ENCODE measurements at places on chromosomes 2 and 18.
A peak's percentile ranks its signal among the peaks of the same experiment; 100 is the strongest.

DNA sequence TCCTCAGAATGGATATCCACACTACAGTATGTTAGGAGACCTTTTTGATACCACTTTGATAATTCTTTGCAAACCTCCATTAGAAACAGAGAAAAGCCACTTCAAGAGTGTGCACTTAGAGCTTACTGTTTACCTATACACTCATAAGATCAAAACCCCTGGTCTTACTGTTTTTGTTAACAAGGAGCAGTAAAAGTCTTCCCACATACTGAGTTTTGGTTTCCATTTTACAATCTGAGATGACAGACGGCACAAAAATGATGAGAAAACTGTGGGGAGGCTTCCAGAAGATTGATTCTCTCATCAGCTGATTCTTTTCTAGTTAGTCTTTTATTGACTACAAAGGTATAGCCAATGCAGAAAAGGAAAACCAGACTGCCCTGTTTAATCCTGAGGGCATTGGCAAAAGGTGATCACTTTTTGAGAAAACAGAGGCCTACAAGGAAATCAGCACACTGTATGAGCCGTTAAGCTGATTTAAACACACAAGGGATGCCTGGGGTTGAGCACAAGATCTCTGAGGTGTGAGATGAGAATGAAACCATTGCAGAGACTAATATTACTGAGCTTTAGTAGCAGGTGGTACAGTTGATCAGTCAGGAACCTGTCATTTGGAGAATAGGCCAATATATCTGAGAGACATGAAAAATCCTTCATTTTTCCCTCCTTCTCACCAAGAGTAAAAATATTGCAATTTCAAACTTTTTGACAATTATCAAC is 368.6 kb downstream of the GRB14 start:
- no peak for DNase-seq

DNA sequence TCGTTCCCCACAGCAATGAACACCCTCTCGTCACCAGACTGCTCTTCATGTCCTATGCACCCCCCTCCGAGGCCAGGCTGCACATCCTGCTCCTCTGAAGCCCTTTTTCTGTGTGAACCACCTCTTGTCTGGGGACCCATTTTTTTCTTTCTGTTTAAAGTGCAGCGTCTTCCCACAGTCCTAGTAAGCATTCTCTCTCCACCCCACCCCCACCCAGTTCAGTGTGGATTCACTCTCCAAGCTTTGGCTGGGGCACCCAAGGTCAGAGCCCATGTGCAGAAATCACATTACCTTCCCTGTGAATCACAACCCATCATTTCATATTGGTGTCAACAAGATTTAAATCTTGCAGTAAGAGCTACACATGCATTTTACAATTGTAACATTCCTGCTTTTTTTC is 26.4 kb upstream of the PKDCC start:
- no peak for DNase-seq

DNA sequence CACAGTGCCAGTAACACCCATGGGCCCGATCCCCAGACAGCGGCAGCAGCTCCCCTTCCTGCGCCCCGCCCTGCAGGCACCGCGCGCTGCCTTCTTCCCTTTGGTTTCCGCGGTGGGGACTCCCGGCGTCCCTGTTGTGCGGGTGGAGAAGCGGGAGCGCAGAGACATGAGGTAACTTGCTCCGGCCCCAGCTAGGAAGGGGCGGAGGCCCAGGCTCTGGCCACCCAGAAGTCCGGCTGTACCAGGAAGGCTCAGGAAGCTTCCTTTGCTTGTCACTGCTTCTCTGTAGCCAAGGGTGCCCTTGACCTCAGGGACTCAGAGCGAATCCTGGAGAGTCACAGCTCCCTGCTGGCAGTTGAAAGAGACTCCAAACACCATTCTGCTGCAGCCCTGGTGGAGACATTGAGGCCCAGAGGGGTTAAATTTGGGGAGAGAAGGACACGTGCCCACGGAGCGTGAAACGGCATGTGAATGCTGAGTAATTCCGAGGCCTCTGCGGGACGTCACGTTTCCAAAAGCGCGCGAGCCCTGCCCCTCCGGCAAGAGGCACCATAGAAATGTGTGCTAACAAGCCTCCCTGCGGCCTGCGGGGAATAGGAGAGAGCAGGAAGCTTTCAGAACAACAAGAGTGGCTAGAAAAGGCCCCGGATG is 6.7 kb upstream of the ADCY3 start:
- no peak for DNase-seq

DNA sequence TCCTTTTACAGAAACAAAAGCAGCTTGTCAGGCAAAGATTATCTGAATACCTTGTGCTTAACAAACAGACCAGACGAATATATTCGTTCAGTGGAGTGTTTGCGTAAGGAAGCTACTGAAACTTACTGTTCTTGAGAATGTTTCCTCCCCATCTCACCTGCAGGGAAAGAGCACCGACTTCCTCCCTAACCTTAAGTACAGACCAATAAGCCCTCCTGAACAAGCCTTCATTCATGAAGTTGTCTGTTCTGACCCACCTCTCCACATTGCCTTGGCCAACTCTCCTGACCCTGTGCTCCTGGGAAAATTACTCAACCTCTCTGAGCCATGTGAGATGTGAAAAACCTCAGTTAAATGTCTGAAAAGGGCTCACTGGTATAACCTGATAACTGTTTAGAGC is 35.2 kb downstream of the STK39 start:
- peak; percentile 8 for DNase-seq

- no peak for DNase-seq
Observed at GRCh38 chr18:23810396-23810795, 121.1 kb downstream of the LAMA3 start.

GRCh38 chr2:123371535-123371934 is 653.6 kb upstream of the CNTNAP5 start:
- no peak for DNase-seq

GRCh38 chr2:73033142-73033765 is 38.3 kb downstream of the SFXN5 start:
- DNase-seq: no peak

GRCh38 chr2:64153811-64154210 is 9.6 kb upstream of the PELI1 start:
- no peak for DNase-seq
